ENCODE measurements at places on chromosomes 1 and 21.

GRCh38 chr1:43493661-43494450 is 36.8 kb upstream of the PTPRF start:
- no peak for DNase-seq

- DNase-seq: no peak
These were observed 17.0 kb downstream of the UMODL1 start for GRCh38 chr21:42088148-42088547.

- no peak for DNase-seq
These were observed 47.0 kb upstream of the SLC2A1 start for GRCh38 chr1:43005460-43006361.

- DNase-seq: no peak
These were observed 45.4 kb upstream of the IPO9 start for GRCh38 chr1:201783572-201783971.

DNA sequence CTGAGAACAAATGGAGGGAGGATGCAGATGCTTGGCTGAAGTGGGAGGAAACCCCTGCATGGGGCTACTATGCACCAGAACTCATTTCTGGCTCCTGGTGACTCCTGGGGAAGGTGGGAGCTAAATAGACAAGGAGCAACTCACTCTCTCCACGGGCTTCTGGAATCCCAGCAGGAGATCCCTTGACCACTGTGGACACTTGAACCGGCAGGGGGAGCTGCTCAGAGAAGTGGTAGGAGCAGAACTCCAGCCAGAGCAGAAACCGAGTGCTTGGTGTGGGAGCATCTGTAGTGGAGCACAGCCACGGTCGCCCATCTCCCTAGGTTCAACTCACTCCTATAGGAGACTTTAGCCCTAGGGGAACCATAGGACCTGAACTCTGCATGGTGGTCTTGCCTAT is 205.6 kb upstream of the GJB5 start:
- DNase-seq: no peak

DNA sequence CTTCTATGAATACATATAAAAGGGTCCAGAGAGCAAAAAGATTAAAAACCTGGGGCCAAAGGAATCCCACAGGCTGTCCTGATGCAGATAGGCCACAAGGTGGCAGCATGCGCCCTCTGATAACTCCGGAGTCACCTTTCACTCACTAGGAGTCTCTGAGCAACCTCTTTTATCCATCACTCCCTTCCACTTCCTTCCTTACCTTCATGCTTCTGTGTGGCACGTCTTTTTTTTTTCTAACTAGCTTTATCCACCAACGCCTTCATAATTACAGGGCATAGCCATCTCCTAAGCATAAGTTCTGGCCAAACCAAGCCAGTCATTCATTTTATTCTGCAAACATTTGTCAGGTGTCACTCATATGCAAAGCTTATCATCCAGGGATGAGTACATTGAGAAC is 3.9 kb upstream of the PGLYRP4 start:
- peak; percentile 80 for DNase-seq

DNA sequence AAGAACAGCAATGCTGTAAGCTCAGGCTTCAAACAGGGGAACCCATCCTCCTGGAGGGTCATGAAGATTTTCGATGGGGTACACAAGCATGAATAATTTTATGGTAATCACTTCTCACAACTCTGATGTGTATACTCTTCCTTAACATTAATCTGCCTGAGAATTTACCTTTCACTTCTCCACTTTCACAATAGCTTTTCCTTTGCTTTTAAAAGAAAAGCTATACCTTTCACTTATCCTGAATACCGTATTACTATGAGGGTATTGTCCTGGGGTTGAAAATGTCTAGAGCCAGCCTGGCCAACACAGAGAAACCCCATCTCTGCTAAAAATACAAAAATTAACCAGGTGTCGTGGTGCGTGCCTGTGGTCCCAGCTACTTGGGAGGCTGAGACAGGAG is 12.7 kb upstream of the ZYG11B start:
- DNase-seq: no peak

DNA sequence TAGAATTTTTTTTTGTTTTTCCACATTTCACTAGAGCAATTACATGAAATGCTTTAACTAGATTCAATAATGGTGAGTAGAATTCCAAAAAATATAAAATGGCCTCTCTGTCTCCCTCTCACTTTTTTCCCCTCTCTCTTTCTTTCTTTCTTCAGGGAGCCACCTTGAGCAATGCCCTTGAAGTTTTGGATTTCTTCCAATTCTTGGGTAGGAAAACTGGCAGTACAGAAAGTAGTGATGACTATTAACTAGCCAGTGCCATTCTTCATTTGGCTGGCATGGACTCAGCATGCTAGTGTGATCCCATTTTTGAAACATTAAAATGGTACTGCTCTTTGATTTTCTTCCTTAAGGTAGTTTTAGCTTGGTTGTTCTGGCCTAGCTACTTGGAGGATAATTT is 4.5 kb upstream of the FNBP1L start:
- no peak for DNase-seq

Data from NCI-H2081 treated with DMSO at 0.1 percent for 48 hours (cell line).